NK-92 treated with Interleukin-12 subunit alpha and Interleukin-12 subunit beta, amount 100 ng/mL, for 24 hours (cell line): ENCODE measurements at places on chromosomes 2 and 18.

DNA sequence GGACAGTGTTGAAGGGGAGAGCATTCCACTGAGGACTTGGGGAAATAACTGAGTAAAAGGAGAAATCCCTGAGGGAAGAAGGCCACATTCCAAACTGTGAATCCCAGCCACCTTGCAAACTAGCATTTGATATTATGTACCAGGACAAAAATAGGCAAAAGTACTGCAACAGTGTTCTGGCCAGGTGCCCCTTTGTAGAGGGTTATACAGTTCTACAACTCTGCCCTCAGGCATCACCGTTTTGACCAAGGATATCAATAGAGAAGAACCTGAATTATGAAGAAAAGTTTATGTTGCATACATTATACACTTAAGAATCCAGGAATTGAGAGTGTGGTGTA, 20.6 kb upstream of the CAVIN2 start:
- no peak for DNase-seq

DNA sequence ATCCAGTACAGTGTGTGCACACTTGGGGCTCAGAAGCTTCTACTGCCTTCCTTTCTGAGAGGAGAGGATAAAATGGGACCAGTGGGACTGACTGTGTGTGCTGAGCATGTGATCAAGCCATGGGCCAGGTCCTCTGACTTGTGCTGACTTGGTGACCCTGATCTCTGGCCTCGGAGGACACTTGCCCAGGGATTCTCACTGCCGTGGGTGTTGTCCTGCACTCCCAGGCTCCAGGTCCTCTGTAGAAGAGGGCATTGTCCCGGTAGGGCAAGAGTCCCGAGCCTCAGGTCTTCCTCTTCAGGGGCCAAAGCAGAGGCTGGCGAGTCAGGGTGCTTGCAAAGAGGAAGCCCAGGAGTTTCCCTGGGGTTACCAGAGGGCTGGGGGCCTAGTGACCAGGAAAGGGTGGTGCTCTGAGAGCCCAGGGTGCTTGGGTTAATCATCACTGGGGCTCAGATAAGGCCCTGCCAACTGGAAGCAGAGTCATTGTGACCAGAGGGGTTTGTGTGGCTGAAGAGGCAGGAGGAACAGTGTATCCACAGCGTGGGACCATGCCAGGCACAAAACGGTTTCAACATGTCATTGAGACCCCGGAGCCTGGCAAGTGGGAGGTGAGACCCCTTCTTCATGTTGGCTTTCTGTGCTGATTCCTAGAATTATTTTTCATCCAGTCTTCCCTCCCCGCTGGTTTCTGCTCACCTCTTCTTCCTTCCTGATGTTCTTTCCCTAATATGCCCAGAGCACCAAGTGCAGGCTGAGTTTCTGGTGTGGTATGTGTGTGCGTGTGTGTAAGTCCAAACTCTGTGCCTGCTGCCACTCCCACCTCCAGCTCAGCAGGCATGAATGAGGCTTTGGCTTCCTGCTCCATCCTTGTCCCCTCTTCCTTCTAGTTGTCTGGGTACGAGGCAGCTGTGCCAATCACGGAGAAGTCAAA, at the start of gene GCKR:
GCKR (plus strand) TSS at position 483 of the 931 bp plus-strand sequence; CDS start at position 549, 66 bp downstream.
- DNase-seq = no peak

DNA sequence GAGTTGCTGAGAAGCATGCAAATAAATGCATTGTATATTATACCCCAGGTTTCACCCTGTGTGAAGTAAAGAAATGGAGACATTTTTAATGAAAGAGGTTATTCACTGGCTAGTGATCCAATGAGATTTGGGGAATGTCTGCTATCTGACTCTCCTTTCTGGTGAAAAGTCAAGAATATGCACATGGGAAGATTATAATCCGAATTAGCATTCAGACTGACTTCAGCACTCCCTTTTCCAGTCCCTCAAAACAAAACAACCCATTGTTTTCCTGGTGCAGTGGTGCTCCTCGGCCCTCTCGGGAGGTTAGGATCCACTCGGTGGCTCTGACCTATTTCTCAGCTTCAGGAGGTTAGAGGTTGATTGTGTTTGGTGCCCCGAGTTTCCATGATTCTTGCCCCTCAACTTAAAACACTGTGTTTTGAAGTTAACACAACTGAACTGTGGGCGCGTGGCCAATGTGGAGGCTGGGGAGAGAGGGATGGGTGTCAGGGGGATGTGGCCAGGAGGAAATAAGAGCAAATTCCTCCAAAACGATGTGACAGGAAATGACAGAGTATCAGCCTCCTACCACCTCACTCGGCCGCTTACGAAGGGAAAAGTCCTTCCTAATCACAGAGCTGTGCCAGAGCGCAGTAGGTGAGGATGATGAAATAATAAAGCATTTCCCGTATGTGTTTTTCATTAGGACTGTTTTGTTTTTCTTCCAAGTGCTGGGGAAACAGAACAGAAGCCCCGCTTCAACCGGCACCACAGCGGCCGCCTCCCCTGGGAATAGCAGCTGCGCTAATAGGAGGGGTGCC, 440.1 kb downstream of the MTX2 start:
- no peak for DNase-seq

DNA sequence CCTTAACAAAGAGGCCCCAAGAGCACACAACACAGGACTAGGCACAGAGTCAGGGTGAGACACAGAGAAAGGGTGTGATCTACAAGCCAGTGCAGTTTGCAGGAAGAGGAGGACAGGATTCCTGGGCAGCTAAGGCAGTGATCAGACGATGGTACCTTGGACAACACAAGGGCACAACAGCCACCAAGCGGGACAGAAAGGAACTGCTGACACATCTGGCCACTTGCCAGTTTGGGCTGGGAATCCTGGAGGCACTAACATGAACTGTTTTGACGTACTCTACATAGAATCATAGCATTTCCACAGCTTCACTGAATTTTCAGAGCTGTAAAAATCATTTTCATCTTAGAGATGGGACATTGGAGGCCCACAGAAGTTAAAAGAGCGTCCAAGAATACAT, 221.5 kb upstream of the SLC35G4 start:
- DNase-seq = no peak

DNA sequence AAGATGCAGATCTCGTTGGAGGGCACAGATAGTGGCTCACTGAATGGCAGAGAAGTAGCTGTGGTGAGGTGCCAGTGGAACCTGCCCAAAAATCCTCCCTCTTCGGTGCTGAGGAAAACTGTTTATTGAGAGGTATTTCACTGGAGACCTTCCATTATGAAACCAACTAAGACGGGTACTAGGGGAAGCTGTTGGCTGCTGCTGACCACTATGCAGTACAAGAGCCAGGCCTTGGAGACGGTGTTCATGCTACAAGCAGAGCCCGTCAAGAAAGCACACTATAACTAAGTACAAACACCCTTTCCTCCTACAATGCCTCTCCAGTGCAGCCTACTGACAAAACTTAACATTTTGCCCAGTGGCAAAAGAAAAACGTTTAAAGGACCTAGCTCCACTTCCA, 4.6 kb downstream of the ARL5A start:
- DNase-seq = no peak

DNA sequence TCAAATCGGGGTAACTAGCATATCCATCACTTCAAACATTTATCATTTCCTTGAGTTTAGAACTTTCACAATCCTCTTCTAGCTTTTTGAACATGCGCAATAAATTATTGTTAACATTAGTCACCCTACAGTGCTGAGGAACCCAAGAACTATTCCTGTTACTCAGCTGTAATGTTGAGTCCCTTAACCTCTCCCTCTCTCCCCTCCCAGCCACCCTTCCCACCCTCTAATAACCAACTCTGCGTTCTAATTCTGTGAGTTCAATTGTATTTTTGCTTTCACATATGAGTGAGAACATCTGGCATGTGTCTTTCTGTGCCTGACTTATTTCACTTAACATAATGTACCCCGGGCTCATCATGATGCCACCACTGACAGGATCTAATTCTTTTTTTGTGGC, 78.6 kb upstream of the RANBP2 start:
- no peak for DNase-seq

DNA sequence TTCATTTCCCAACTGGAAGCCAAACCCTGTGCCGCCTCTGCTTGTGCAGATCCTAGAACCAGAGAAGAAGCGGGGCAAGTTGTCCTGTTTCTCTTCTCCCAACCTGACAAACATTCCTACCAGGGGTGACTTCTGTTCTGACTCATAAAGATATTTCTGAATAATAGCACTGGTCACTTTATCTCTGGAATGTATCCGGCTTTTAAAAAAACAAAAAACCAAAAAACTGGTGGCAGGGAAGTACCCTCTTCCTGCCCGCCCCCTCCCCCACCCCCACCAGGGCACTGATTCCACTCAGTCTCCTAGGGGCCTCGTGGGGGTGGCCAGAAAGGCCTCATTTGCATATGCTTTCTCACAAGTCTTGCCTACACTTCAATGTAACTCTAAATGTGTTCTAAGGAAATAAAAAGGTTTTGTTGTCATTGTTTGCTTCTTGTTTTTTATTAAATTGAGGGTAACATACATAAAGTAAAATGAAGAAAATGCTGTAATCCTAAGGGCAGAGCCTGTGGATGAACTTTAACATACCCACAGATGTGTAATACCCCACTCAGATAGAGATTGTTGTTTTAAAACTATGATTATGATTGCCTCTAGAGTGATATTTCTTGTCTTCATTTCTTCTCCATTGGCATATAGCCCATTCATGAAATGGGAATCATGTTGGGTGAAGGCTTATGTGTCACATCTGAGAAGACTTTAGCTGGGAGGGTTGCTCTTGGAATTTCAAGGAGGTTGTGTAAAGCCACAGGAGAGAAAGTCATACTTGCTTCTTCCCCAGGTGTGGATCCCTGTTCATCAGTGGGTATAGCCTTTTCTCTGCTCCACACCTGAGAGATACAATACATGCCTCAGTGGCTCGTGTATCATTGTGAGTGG, 5.3 kb upstream of the FOSL2 start:
- no peak for DNase-seq

DNA sequence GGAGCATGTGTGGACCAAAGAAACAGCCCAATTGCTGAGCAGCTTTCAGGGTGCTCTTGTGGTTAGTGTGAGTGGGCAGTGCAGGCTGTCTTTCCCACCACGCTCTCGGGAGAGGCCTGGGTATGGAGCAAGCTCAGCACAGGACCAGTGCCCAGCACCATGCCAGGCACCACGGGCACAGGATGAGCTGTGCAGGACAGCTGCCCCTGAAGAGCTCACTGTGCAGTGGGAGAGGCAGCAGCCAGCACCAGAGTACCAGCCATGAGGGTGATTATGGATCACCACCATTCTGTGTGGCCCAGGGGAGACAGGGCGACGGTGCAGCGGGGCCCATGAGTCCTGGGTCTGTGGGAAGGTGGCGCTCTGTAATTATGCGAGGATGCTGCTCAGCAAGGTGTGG, 29.7 kb upstream of the FAHD2A start:
- DNase-seq = no peak

- no peak for DNase-seq
Measured at GRCh38 chr18:79607361-79607952, 72.1 kb upstream of the CTDP1 start.

DNA sequence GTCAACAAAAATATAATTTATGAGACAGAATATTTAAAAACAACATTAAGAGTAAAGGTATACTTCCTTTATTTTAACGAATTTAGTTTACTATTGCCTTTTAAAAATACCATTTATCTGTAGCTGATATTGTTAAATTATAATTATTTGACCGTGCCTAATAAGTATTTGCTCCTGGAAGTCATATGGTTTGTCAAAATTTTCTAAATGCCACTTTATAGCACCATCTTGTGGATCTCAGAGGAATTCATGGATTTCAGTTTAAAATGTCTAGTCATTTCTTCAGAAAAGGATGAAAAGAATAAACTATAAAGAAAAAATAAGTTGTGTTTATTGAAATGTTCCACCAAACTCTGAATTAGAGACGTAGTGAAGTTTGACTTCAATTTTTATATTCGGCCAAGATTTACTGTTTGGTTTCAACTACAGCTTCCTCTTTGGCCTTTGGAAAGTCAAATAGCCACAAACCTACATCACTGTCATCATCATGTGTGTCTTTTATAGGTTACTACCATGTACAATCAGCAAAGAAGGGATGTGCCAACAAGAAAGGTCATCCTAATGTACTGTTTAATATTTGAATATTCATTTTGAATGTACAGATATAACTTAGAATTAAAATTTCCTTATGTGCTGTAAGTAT, 10.3 kb upstream of the FTCDNL1 start:
- no peak for DNase-seq

GRCh38 chr2:111221701-111222100, 101.0 kb downstream of the BCL2L11 start:
- no peak for DNase-seq

DNA sequence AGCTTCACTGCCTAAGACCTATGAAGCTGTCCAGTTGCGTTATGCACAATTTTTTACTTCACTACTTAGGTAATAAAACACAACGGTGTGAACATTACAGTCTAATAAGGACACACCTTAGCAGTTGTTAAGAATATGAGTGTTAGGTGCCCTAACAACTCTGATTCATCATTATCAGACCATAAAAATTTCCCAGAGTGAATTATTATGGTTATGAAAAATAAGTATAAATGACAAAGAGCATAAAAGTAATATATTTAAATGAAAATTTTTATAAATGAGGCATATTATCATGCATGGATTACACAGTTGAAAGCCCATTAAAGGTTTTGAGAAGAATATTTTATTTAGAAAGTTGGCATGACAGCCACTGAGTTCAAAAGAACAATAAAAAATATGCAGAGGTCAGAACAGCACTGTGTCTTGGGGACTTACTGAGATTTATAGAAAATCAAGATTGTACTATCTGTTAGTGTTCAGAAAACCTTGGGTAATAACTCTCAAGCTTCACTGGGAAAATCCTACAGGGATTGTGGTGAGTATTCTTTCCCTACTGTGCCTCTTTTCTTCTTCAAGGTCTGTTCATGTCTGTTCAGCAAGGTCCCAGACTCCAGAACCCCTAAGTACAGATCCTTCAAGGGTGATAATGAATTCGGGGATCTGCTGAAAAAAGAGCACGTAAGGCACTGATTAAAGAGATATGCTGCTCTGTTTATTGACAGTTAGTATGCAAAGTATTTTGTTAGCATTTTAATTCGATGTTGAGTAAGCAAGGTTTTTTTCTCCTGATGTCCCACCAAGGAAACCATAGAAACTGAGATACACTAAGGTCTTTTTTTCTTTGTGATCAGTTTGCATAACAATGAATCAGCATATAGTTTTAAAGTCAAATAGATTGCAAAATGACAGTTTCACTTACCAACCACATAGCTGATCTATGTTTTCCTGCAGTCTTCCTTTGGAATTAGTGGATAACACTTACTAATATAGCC, 250.0 kb downstream of the DSEL start:
- DNase-seq = no peak
